Stimulated activated CD8-positive, alpha-beta memory T cell treated with anti-CD3 and anti-CD28 coated beads, Interleukin-15, amount 100 ng/mL, for 24 hours (primary cell): ENCODE measurements at places on chromosomes 4 and X.

DNA sequence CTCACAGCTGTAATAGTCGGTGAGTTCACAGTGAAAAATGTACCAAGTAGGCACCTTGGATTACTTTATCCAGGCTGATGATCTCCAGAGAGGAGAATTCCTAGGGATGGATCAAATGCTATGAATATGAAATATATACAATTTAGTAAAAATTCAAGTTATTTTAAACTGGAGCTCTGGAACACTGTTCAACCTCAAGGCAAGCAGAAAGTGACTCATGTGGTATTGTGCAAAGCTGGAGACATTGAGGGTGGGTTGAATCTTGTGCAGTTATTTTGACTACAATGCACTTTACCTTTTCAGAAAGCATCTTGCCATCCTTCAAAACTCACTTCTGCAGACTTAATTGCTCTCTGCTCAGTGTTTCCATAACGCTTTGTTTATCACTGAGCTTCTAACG lies 43.4 kb downstream of the OSTC start:
- DNase-seq: no peak

- DNase-seq: no peak
Measured at GRCh38 chr4:68249434-68249833, 3.9 kb upstream of the TMPRSS11B start.

DNA sequence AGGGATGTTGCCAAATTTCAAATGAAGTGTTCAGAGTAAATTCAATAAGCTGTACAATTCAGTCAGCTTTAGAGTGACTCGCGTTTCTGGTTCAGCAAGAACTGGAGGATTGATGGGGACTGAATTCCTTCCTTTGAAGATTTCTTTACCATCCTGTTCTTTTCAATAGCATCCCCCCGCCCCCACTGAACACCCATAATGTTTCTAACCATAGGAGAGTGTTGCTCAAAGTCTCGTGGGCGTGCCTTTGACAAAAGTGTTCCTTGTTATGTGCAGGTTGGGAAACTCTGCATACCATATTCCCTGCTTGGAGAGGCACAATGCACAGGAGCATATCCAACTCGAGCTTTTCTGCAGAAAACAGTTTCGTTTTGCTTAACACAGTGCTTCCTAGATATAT lies 323.5 kb upstream of the CASK start:
- DNase-seq: no peak

GRCh38 chr4:122456231-122457116 lies at the start of gene IL2:
TSS of gene IL2 (minus strand) at chr4:122456725. CDS start at chr4:122456440, 285 bp downstream.
- DNase-seq: no peak

- no peak for DNase-seq
Measured at GRCh38 chr4:130233377-130234047, 1137.6 kb downstream of the C4orf33 start.

DNA sequence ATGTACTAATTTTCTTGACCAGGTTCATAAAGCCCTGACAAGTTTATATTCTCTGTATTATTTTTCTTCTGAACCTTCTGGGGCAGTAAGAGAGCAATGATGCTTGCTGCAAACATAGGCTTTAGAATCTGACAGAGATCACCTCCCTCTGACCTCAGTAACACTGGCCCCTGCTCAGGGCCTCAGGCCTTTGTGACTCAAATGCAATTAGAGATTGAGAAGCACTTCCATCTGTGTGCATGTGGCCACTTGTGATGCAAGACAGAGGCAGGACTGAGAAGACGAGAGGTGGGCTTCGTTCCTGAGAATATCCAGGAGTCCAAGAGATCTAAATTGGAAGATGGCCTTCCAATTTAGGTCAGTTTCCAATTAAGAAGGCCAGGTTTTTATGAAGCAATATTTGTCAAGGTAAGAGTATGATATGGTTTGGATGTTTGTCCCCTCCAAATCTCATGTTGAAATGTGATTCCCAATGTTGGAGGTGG lies 82.8 kb upstream of the VEGFC start:
- DNase-seq: no peak

DNA sequence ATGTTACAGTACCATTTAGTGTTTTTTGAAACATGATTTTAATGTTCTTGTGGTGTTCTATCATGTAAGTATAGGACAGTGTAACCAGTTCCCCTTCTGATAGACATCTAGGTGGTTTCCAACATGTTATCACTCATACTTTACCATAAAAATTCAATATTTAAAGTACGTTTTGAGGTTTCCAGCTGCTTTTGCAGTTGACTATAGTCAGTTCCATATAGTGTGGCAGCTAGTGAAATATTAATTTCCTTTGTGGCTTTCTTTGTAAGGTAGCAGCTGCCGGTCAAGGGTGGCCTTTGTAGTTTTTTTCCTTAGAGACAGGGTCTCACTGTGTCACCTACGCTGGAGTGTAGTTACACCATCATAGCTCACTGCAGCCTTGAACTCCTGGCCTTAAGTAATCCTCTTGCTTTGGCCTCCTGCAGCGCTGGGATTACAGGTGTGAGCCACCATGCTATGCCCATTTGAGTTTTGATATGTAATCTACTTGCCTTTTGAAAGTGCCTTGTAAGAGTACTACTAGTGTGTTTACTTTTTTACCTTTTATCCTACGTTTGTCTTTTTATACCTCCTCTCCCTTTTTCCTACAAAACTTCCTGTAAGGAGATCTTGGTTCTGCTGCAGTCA lies 63.0 kb downstream of the ARHGAP10 start:
- no peak for DNase-seq

DNA sequence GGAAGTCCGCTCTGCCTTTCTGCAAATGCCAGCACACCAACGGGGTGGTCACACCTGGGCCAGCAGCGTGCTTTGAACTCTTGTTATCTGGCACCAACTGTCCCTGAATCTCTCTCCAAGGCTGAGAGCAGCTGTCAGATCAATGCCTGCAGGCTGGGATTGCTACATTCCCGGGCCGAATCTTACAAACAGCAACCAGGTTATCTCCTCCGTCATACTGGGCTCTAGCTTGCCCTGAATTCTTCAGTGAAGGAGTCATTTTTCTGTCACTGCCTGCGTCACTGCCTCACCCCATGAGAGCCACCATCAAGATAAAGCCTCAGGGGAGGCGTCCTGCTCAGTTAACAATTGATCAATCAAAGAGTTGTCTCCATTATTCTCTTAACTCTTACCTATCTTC lies 329.4 kb upstream of the PPARGC1A start:
- DNase-seq: no peak

DNA sequence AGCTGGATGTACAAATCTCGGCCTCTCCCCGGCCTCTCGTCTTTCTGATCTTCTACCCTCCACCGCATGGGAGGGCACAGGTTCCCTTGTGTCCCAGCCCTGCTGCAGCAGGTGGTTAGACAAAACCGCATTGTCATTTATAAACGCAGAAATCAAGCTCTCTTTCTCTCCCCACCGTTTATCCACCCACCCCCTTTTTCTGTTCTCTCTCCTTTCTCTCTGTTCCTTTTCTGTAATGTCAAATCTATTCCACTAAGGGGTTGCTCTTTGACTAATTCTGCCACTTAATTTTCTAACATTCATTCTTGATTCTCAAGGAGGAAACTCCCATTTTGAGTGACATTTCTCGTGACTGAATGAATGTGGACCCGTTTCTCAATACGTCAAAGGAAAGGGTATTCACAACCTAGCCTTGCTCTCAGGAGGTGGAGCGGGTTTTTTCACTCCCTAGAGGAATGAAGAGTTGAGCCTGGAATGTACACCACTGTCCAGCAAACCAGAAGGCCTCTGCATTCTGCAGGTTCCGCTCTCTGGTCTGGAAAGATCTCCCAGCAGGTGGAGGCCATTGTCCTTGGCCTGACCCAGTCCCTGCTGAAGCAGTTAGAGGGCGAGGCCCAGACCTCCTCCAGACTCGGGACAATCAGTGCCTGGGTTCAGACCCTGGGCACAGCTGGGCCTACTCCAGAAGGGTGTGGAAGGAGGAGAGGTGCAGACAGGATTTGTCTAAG lies 70.9 kb upstream of the ENPP6 start:
- no peak for DNase-seq

DNA sequence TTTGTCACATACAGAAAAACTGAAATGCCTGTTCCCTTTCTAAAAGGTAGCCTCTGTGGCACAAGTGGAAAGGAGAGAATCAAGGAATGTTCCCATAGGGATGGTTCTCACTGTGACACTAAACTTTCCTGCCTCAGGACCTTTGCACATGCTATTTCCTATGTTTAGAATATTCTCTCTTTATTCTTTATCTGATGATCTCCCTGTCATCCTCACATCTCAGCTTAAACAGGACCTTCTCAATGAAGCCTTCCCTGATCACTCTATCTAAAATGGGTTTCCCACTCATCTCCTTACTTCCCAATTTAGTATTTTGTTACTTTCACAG lies 32.3 kb downstream of the HOPX start:
- DNase-seq: no peak

DNA sequence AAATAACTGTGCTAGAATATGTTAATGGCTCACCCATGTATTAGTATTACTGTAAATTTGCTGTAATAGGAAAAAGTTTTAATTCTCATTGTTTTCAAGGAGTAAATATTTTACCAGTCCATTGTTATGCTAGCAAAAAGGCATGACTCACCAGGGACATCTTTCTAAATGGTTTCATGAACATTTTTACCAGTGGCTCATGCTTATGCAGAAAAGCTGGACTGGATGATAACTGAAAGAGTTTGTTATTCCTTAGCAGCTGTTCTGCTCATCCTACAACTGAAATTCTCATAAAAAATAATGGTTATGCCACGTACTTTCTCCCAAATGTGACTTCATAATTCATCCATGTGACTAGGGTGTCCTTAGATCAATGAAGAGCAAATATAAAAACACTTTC lies 111.9 kb upstream of the PCDH18 start:
- DNase-seq: no peak

GRCh38 chrX:56130031-56130430 lies 102.1 kb upstream of the KLF8 start:
- DNase-seq: no peak

DNA sequence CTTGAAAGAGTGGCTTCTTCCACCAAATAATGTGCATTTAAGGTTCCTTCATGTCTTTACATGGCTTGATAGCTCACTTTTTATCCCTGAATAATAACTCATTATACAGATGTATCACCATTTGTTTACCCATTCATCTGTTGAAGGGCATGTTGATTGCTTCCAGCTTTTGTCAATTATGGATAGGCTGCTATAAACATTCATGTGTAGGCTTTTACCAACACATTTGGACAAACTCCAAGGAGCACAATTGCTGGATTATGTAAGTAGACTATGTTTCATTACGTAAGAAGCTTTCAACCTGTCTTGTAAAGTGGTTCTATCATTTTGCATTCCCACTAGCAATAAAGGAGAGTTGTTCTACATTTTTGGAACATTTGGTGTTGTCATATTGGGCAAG lies 2637.0 kb downstream of the PCDH7 start:
- DNase-seq: no peak

GRCh38 chr4:164501074-164501473 lies 252.9 kb upstream of the SMIM31 start:
- no peak for DNase-seq

GRCh38 chrX:48649102-48649501 lies 34.5 kb upstream of the WAS start:
- DNase-seq: no peak

DNA sequence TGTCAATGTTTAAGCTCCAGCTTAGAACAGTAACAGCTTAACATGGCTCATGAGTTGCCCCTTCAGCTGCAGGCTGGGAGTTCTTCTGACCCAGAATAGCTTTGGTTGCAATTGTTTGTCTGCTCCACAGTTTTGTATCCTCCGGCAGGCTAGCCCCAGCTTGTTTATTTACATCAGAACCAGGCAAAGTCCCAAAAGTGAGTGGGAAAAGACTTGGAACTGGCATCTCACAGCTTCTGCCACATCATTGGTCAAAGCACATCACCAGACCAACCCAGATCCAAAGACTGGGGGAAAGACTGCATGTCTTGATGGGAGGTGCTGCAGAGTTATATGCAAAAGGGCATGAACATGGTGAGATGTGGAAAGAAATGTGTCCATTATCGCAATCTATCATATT lies 231.2 kb upstream of the CPEB2 start:
- no peak for DNase-seq

- DNase-seq: no peak
Measured at GRCh38 chr4:7395645-7396044, 39.1 kb downstream of the PSAPL1 start.

DNA sequence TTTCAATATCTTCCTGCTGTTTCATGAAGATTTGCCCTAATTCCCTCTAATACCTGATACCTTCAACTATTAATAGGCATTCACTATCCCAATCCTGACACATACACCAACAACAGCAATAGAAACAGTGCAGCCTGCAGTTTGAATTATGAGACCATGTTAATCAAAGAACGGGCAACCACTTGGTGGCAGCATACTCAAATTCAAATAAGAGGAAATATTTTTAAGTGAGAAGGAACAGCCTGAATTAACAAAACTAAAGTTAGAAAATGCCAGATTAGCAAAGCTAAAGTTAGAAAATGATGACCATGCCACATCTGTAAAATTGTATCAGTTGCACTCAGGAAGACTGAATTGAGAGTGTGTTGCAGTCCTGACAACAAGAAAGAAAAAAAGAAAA lies 204.9 kb downstream of the SMARCA1 start:
- DNase-seq: no peak

GRCh38 chr4:157358439-157358838 lies 137.9 kb downstream of the GRIA2 start:
- DNase-seq: no peak

DNA sequence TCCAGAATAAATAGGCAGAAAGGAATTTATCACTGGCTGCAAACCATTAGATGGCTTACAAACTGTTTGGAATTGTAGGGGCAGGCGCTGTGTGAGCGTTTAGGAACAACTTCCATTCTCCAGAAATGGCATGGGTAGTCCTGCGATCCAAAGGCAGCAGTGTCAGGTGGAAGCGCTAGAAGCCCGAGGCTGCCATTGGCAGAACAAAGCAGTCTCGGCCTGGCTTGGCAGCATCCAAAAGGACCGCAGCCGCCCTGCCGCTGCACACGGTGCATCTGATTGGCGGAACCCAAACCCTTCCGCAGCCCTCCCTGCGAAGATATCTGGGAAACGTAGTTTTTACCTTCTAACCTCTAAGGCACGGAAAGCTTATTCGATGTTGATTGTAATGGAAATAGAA lies 23.6 kb upstream of the YTHDC1 start:
- no peak for DNase-seq

- no peak for DNase-seq
Measured at GRCh38 chr4:140005699-140006098, 148.3 kb downstream of the MAML3 start.

GRCh38 chr4:168562041-168562571 lies 65.3 kb downstream of the PALLD start:
- no peak for DNase-seq

- DNase-seq: no peak
Measured at GRCh38 chr4:183422962-183423631, 21.3 kb upstream of the CDKN2AIP start.
